ENCODE measurements at places on chromosomes 5 and 9.
A peak's percentile ranks its signal among the peaks of the same experiment; 100 is the strongest.

- no peak for DNase-seq
Measured at GRCh38 chr5:490116-491106, 33.8 kb downstream of the SLC9A3 start.

DNA sequence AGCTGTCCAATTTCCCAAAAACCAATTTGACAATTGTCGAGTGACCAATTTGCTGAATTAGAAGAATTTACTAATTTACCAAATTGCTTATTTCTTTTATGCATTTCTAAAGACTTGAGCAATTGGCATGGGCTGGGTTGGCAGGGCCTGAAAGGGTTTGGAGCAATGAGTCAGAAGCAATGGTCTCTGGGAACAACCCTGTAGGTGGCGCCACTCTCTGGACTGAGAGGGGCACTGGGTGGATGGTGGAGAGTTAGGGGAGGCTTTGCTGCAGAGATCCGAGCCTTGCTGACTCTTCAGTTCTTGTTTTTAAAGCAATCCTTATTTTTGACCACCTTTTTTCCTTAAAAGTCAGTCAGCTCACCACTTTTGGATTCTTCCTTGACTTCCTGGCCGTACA is 71.5 kb upstream of the RPS23 start:
- peak; percentile 7 for DNase-seq

DNA sequence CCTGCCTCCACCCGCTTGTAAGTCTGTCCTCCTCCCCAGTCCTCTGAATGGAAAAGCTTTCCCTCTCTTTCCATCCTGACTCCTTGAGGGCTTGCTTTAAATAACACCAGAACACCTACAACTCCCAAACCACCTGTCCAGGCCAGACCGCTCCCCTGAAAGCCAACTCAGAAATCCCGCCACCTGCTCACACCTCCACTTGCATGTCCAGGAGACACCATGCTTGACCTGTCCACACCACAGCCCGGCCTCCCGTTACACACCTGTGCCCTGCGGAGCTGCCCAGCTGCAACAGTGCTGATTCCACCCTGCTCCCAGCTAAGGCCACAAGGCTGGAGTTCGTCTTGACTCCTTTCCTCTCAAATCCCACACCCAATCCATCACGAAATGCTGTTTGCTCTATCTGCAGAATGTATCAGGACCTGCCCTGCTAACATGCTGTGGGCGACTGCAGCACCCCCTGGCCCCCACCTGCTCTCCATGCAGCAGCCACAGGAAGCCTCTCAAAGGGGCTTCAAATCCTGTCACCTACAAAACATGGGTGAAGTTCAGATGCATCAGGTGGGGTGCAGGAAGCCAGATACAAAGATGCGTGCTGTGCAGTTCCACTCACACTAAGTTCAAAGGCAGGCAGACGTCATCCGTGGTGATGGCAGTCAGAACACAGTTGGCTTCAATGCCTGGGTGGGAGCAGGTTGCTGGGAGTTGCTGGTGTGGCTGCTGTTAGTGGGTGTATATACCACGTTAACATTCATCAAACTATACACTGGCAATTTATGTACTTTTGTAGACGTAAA is 166.0 kb downstream of the ROR2 start:
- no peak for DNase-seq

DNA sequence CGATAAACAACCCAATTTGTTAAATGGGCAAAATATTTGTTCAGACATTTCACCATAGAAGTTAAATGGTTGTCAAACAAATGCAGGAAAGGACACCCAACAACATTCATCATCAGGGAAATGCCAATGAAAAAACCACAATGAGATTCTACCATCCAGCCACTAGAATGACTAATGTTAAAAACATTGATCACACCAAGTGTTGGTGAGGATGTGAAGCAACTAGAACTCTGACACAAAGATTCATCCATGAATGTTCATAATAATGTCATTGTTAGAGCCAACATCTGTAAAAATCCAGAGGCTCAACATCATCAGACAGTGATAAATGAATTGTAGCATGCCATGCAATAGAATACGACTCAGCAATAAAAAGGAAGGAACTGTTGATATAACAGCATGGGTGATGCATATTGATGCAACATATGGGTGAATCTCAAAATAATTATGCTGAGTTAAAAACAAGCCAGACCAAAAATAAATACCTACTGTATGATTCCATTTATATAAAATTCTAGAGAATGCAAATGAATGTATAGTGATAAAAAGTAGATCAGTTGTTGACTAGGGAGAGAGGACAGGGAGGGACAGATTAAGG is 55.9 kb upstream of the UNC5A start:
- no peak for DNase-seq

- DNase-seq, result no peak
Measured at GRCh38 chr9:37908698-37909186, 4.8 kb upstream of the SLC25A51 start.

DNA sequence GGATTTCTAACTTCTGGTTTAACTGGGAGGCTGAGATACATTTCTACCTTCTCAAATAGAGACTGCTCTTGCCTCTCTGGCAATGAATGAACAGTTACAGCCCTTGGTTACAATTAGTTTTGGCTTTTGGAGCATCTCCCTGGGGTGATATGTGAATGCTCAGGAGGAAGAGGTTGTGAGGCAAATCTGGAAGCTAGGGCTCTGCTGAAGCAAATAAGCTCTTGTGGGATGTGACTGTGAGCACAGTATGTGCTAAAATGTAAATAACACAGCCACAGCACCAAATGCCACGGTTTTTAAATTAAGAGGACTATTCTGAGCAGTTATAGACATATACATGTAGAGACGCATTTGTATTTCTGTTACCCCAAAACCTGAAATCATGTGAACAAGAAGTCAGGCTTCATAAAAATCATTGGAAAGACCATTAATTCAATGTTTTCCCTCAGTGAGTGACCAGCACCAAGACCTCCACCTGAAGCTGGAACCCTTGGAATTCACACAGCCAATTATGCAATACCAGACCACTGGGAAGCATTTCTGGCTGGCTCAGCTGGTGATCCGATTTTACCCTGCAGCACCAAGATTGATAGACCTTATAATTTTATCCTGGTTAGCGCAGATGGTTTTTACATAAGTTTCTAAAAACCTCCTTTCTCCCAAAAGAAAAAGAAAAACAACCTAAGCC is 3.0 kb upstream of the SLC44A1 start:
- DNase-seq, result no peak

DNA sequence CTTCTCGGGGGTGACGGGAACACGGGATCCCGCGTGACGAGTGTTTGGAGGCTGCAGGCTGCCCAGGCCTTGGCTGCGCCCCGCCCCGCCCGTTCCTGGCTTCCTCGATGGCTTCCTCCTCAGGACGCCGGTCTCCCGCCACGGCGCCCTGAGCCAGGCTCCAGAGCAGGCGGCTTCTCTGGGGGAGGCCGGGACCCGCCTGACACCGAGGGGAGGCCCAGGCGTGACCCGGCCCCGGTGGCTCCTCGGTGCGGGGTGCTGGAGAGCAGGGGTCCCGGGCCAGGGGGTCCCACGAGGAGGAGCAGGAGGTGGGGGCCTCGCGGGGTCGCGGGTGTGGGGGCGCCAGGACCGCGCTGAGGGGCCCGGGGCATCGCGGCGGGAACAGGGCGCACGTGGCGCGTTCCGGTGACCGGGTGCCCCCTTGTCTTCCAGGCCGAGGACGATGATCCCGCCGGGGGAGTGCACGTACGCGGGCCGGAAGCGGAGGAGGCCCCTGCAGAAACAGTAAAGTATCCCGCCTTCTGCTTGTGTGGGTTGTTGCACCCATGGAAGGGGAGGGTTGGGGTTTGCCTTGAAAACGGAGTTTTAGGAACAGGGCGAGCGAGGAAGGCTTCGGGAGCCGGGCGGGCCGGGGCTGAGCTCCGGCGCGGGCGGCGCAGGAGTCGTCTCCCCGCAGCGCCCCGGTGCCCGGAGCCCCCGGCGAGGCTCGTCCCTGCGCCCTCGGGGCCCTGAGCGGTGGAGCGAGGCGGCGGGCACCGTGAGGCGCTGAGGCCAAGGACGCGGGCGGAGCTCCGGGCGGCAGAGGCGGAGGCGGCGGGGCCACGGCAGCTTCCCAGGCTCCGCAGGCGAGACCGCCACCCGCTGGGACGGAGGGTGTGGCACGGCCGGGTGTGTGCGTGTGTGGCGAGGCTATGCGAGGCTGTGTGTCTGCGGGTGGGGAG is 22.2 kb downstream of the AHRR start:
- DNase-seq, result no peak

DNA sequence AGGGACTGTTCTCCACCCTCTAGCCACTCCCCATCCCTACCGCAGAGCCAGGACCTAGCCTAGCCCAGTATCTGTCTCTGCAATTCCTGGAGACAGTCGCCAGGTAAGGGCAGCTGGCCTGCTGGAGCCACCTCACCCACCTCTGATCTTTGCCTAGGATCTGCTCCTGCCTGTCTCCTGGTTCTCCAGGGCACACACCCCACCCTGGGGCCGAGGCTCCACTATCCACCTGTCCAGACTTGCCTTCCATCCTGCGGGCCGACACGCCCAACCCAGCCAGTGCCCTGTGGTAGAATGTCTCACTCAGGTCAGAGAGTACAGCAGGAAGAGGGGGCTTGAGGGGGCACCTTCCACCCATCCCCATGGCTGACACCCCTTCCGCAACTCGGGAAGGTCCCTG is 15.7 kb upstream of the AQP7 start:
- no peak for DNase-seq

DNA sequence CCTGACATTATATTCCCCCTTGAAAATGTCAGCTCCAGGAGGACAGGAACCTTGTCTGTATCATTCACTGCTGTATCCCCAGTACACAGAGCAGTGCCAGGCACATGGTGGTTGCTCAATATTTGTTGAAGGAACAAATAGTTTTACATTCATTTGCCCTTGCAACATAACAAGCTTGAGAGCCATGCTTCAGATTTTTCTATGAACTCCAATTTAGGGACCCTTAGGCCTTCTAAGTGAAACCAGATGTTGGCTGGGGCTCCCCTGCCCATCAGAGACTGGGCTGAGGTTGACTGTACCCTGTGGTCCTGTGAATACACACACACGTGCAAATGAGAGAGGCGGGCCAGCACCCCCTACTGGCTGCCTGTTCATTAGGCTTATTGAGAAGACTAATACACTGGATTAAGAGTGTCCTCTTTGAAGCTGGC is 214.9 kb upstream of the WWC1 start:
- no peak for DNase-seq

GRCh38 chr5:160475864-160476438 is 54.3 kb downstream of the PTTG1 start:
- no peak for DNase-seq

GRCh38 chr9:269081-269711 is 54.5 kb downstream of the DOCK8 start:
- no peak for DNase-seq

DNA sequence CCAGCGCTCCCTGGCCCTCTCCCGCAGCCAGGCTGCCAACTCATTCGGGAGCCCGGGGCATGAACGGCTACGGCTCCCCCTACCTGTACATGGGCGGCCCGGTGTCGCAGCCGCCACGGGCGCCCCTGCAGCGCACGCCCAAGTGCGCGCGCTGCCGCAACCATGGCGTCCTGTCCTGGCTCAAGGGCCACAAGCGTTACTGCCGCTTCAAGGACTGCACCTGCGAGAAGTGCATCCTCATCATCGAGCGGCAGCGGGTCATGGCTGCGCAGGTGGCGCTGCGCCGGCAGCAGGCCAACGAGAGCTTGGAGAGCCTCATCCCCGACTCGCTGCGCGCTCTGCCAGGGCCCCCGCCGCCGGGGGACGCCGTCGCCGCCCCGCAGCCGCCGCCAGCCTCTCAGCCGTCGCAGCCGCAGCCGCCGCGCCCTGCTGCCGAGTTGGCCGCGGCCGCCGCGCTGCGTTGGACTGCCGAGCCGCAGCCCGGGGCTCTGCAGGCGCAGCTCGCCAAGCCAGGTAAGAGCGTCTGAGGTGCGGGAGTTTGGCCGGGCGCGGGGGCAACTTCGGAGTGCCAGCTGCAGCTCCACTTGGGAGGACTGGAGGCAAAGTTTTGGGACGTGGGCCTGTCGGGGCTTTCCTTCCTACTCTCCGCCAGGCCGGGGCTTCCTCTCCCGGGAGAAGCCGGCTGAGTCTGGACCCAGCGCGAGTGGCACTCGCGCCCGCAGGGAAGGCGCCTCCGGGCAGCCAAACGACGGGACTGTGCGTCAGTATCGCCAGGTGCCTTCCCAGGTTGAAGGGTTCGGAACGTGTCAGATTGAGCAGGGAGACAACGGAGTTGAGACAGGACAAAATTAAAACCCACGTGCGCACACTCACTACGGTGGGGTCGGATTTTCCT is 735 bp downstream of the DMRT3 start:
- no peak for DNase-seq

DNA sequence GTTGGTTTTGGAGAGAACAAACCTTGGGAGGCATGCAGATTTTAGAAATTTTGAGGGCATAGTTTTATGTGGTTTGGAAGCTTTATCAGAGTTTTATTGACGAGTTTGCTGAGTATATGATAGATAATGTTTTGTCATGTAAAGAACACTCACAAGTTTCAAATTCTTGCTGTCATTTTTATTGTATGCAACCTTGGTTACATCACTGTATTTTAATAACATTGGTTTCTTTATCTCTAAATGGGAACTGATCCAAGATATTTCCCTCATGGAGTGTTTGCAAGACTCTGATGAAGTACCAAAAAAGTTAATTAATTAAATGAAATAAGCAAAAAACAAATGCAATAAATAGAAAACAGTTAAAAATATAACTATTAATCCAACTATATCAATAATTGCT is 170.3 kb downstream of the SMC2 start:
- DNase-seq, result no peak

Measured in G401 (cell line).